ENCODE measurements at places on chromosomes 6 and 20.

- no peak for DNase-seq
Measured at GRCh38 chr6:18280084-18280483, 15.8 kb upstream of the DEK start.

GRCh38 chr6:148693882-148694484 lies 52.8 kb upstream of the UST start:
- no peak for DNase-seq

DNA sequence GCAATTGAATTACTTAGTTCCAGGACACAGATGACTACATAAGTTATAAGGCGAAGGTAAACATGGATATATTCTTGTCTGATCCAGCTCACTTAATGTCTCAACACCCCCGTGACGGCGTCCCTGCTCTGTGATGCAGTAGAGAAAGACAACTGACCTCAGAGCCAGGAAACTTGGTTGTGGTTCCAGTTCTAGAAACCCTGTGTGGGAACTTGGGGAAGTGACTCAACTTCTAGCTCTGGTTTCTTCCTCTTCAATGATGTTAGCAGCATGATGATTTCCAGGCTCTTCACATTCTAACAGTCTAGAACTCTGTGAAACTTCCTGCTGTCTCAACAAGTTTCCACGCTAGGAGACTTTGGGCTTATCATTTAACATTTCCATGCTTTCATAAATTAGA lies 18.4 kb downstream of the LAMA4 start:
- DNase-seq = no peak

DNA sequence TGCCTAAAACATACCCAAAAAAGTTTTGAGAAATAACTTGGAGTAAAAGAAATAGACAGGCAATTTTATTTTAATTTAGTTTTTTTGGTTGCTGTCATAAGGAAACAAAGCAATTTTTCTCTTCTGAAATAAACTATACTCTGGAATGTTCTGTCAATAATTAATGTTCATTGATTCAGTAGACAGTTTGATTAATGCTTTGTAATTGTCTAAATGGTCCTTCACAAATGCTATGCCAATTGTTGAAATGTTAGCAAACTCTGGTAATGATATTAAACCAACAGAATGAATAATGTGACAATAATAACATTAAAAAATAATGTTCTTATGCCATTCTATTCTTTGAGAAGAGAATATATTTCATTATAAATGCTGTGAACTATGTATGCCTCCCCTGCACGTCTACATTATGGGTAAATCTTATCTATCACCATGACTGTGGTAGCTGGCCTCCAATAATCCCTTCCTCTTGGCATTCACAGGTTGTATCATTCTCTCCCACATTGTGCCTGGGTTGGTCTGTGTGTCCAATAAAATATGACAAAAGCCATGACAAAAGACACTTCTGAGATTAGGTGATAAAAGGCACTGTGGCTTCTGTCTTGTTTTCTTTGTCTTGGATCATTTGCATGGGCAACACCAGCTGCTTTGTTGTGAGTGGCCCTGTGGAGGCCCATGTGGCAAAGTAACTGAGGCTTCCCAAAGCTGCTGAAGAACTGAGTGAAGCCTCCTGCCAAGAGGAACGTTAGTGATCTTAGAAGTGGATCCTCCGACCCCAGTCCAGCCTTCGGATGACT lies 25.1 kb downstream of the IL20RA start:
- DNase-seq = no peak

- DNase-seq = no peak
Measured at GRCh38 chr20:13915284-13915683, 75.1 kb downstream of the SEL1L2 start.

- no peak for DNase-seq
Measured at GRCh38 chr20:19495905-19496703, 262.0 kb upstream of the RIN2 start.

DNA sequence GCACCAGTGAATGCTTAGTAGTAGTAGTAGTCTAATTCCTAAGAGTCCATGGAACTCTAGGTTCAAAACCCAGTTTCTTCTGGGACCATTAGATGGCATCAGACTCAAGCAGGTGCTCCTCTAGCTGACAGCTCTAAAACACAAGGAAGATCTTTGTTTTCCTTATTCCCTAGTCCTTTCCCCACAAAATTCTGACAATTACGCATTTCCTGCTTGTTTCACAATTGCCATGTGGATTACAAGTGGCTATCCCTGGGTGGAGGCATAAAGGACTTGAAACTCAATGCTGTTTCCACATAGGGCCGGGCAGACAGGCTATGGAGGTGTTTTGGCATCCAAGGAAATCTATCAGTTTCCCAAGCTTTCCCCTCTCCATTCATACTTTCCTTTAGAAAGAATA lies 9.2 kb upstream of the HLA-DOB start:
- no peak for DNase-seq

DNA sequence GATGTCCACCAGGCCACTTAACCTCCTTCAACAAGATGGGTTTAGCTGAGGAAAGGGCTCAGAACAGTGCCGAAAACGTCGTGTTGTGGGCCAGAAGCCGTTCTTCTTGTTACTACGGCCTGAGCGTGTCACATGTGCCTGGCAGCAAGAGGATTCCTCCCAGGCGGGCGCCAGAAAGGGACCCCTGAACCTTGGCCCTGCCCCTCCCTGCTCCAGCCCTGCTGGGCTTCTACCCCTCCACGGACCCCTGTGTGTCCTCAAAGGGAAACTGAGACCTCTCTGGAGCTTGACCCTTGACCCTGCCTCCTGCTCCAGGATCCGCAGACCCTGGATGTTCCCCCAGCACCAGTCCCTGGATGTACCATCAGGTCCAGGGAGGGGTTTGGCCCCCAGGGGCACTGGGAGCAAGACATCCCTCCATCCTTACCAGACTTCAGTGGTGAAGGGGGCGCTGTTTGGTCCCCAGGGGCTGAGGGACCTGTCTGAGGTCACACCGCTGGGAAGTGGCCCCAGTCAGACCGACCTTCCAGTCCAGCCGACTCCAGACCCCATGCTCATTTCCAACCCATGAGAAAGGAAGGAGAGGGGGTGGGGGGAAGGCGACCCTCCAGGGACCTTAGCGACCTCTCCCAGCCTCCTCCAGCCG lies 10.1 kb downstream of the HRH3 start:
- no peak for DNase-seq

DNA sequence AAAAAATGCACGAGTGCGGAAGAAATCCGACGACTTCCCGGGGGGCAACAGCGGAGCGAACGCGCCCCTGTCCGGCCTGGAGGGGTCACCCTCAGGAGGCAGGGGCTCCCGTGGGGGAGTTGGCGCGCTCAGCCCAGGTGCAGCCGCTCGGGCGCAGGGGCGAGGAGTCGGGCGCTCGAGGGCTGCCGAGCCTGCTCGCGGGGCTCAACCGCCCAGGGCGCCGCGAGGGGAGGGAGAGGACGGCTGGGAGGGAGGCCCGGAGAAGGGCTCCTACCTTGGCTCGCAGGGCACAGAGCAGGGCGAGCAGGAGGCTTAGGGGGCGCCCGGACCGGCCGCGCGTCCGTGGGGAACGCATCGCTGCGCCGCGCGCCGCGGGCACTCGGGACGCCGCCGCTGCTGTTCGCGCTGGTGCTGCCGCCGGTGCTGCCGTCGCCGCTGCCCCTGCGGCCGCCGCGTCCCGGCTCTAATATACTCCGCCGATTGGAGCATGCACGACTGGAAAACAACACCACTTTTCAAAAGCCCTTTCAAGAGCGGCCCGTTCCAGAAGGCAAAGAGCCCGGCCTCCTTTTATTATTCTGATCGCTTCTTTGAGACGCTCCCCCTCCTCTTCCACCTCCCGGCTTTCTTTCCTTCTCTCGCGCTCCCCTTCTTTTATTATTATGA lies 490 bp downstream of the JAG1 start:
- DNase-seq = no peak

DNA sequence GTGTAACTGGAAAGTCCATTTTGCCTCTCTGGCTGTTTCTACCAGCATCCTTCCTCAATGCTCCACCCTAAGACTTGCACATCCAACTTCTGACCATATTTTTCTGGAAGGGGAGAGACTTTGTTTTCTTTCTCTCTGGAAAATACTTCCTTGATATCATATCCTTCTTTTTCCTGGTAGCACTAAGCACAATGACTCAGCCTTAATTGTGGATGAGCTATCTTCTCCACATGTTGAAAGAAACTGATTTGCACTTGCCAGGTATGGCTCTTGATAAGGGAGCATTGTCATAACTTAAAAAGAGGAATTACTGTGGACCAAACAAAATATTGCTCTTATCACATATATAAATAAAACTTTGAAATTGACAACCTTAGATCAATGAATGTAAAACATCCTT lies 30.1 kb upstream of the IBTK start:
- DNase-seq = no peak

DNA sequence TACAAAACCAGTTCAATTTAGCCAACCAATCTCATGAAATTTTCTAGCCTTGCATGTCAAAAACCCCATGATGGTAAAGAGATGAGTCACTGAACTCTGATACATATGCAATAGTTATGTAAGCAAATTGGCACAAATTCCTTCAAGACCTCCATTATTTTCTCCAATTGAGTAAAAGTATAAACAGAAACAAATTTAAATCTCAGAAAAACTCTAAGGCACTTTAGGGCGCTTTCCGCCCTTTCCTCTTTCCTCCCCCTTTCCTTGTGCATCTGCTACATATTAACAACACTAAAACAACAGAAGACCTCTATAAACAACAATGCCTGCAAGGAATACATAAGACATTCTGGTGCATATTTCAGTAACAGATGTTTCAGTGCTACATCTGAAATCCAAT lies 48.5 kb downstream of the KIF13A start:
- no peak for DNase-seq
